ENCODE measurements at places on chromosomes 13 and 19.

DNA sequence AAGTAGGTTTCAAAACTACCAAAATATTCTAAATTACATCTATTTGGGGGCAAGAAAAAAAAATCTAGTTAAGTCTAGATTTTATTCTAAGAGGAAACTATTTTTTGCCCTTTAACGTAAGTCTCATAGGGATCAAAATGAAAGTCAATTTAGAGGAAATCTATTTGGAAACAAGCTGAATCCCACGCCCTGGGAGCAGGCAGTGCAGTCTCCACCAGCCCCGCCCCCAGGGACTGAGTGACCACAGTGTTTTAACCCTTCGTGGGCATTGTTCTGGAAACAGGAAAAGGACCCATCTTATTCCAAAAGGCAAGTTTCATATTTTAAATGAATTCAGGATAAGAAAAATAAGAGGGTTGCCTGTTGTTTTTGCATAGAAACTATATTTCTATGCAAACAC is 209.7 kb downstream of the SPRY2 start:
- DNase-seq = no peak

DNA sequence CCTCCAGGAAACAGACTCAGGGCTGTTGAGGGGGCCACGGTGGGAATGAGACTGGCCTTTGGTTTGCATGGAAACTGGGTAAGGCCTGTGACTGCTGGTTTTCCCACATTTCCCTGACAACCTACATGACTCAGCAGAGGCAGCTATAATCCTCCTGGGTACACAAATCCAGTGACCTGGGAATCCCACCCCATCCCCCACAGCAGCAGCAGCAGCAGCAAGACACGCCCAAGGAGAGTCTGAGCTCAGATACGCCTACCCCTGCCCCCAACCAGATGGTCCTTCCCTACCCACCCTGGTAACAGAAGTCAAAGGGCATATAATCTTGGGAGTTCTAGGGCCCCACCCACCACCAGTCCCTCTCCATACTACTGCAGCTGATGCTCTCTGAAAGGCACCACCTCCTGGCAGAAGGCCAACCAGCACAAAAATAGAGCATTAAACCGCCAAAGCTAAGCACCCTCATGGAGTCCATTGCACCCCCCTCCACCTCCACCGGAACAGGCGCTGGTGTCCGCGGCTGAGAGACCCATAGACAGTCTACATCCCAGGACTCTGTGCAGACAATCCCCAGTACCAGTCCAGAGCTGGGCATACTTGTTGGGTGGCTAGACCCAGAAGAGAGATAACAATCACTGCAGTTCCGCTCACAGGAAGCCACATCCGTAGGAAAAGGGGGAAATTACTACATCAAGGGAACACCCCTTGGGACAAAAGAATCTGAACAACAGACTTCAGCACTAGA is 237.2 kb upstream of the SPRY2 start:
- no peak for DNase-seq

DNA sequence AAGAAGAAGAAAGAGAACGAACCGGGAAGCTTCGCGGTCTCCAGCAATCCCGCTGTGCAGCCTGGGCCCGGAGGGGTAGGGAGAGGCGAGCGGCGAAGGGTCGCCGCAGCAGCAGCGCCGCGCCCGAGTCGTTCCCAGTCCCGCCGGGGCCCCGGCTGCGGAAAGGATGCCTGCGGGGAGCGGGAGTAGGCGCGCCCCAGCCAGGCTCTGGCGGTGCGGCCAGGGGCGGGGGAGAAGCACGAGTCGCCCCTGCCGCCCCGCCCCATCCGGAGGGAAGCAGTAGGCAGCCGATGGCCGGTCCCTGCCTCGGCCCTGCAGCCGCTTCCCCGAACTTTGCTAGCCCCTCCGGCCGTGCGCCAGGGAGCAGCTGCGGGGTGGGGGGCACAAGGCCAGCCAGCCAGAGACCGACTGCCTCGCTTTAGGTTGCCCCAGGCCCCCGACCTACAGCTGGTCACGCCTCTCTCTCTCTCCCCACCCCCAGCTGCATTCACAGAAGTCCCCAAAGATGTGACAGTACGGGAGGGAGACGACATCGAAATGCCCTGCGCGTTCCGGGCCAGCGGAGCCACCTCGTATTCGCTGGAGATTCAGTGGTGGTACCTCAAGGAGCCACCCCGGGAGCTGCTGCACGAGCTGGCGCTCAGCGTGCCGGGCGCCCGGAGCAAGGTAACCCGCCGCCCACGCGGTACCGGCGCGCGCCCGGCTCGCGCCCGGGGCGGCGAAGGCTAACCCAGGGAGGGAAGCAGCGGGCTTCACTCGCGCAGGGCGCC is 1.1 kb downstream of the VSTM2B start:
- no peak for DNase-seq

- DNase-seq = no peak
Measured at GRCh38 chr19:49869009-49869483, 1.7 kb upstream of the PNKP start.

DNA sequence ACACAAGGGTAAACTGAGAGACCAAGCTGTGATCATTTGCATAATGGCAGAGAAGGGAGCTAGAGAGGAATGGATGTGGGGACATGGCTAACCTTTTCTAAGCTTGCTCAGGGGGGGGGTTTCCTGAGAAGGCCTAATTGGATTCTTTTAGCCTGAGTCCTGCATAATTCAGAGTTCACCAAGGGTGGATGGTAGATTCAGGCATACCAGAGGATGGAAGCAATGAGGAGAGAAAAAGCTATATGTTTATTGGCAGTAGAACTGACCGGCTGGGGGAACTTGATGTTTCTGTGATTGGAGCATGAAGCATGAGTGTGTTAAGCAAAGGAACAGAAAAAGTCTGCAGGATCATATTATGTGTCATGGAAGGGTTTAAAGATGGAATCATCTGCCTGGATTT is 65.9 kb upstream of the KLF12 start:
- DNase-seq = no peak

DNA sequence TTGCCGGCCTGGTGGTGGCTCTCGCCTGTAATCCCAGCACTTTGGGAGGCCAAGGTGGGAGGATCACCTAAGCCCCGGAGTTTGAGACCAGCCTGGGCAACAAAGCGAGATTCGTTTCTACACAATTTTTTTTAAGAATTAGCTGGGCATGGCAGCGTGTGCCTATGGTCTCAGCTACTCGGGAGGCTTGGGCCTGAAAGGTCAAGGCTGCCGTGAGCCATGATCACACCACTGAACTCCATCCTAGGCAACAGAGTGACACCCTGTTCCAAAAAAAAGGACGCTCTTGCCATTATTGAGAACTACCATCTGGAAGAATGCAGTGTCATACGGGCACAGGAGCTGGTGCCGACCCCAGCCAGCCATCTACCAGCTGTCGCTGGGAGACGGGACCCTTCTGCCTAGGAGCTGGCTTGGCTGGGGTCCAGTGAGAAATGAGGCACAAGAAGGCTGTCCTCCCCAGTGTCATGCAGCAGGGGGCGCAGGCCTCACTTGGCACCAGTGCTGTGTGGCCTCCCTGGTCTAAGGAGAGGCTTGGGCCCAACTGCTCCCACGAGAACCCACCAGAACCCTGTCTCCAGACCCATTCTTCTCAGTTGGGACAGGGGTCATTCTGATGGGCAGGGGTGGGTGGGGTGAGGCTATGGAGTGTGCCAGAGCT is 12.2 kb upstream of the RELB start:
- DNase-seq = peak; percentile 58

GRCh38 chr13:46492946-46493345 is 60.0 kb upstream of the LRCH1 start:
- DNase-seq = no peak

DNA sequence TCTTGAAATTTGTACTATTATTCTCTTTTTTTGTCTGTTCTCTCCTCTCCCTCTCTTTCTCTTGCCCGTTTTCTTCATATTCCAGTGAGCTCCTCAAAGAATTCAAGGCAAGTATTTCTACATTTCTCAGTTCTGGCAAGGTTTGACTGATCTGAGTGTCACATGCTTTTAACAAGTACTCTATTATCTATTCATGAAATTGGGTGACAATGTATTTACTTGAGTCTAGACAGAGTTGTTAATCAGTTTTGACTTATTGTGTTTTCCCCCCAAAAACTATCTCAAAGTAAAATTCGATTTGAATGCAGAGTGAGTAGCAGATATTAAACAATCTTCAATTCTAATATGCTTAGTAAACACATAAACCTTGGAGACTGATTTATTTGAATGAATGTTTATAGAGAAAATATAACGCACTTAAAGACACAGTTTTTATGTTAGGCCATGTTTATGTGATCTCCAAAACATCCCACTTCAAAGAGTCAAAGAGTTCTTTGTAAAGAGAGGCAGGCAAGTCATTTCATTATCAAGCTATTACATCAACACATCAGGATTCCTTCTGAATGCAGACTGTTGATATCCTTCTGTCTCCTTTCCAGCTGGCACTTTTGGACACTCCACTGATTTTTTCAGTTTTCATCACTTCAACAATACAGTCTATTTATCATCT is 166.6 kb downstream of the SLITRK6 start:
- no peak for DNase-seq

DNA sequence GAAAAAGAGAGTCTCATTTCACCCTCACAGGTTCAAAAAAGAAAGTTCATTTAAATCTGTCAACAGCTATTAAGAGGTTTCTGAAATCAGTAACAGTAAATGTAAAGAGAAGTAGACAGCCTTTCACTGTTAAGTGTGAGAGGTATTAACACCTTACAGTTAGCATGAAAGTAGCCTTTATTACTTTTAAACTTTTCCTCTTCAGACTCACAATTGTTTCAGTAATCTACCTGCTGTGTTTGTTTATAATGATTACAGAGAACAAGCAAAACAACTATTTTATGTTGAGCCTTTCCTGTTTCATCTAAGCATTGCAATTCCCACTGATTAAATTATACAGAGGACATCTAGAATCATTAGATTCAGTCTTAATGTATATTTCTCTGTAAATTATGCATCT is 159.8 kb downstream of the PCDH9 start:
- DNase-seq = no peak

DNA sequence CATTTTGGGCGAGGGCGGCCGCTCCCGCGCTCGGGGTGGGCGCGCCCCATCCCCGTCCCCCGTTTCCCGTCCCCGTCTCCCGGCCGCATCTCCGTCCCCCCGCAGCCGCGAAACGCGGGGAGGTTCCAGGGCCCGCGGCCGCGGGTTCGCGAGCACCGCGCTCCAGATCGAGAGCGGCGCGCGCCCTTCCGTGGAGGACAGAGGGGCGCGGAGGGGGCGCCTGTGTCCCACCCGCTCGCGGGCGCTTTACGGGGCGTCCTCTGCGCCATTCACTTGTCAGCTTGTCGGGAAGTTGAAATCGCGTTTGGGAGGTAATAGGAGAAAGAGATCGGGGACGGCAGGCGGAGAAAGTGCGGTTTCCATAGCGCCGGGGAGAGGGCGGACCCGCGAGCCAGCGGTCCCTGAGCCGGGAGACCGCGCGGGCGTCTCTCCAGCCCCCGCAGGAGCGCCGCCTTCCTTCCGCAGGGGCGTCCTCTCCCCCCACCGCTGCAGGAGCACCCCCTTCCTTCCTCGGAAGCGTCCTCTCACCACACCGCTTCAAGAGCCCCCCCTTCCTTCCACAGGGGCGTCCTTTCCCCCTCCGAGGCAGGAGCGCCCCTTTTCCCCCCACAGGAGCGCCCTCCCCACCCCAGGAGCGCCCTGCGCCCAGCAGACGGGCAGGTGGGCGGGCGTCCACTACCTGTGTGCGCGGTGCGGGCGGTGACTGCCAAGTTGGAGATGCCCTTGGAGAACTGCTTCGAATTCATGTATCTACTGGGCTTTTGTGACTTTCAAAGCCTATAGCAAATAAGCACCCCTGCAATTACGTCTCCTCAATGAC is 962 bp upstream of the IRS2 start:
- no peak for DNase-seq

GRCh38 chr19:46371371-46371901 is 24.5 kb downstream of the PPP5C start:
- DNase-seq = no peak

DNA sequence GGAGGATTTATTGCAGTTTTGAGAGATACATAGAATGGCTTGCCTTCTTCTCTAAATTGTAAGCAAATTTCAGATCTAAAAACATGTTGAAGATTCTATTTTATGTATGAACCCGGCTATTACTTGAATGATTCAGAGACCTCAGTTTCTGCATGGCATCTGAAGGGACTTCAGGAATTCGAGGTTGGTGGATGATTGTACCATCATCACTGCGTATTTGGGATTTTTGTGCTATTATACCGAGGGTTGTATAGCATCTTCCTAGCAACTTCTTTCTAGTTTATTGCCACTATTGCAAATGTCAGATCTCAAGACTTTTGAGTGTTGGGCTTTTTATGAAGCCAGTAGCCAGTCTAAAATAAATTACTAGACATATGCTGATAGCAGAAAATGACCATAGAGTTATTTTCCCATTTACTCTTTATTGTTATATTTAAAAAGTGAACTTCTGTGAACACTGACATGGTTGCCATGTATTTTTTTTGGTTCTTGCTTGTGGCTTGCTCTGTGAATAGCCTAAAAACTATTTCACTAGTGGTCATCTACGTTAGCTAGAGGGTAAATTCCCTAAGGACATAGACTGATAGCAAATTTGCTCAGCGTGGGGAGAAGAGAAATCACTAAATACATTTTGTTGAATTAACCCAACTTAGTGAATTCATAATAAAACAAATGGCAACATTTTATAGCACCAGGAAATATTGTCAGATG is 70.6 kb upstream of the KLF12 start:
- DNase-seq = no peak

GRCh38 chr19:45528744-45529419 is 21.6 kb downstream of the VASP start:
- DNase-seq = no peak

- no peak for DNase-seq
Measured at GRCh38 chr13:109243311-109243951, 543.0 kb downstream of the IRS2 start.

DNA sequence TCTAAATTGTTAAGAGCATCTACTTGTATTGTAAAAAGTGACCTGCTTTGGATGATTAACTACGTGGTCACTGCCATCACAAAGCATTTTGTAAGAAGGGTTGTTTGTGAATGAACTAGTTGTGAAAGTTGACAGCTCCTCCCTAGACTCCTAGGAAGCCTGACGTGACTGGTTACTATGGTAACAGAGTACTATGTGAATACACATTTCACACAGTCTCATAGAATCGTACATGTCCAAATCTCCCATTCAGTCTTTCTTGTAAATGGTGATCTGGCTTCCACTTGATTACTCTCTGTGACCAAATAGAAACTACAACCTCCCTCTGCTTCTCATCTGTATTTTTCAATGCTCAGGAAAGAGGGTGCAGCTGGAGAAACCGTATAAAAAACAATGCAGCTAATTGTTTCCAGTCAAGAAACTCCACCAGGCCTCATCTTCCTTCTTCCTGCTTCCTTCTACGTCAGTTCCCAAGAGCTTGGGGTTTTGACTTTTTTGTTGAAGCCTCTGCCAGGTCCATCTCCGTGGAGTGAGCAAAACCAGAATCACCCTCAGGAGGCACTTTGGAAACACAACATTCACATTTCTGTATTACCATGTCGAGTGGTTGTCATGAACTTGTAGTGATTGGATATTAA is 83.4 kb downstream of the GPC6 start:
- DNase-seq = no peak

- no peak for DNase-seq
Measured at GRCh38 chr13:87671753-87672605, 808 bp downstream of the SLITRK5 start.

Measured in T-cell (primary cell).